NCI-H1105 (cell line): ENCODE measurements at places on chromosomes 12 and 14.

- no peak for DNase-seq
Measured at GRCh38 chr14:23538785-23539184, 12.8 kb downstream of the ZFHX2 start.

GRCh38 chr14:64860039-64860438 is 19.7 kb downstream of the SPTB start:
- DNase-seq = no peak

DNA sequence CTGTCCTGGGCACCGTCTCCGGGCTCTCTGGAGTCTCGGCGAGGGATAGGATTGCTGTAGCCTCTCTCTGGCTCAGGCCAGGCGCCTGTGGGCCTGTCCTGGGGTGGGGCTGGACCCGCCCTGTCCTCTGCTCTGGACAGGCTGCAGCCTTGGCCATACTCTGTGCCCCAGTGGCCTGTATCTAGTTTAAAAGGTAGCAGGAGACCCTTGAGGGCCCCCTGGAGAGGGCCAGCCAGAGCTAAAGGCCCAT is 1.8 kb downstream of the KIF26A start:
- no peak for DNase-seq

DNA sequence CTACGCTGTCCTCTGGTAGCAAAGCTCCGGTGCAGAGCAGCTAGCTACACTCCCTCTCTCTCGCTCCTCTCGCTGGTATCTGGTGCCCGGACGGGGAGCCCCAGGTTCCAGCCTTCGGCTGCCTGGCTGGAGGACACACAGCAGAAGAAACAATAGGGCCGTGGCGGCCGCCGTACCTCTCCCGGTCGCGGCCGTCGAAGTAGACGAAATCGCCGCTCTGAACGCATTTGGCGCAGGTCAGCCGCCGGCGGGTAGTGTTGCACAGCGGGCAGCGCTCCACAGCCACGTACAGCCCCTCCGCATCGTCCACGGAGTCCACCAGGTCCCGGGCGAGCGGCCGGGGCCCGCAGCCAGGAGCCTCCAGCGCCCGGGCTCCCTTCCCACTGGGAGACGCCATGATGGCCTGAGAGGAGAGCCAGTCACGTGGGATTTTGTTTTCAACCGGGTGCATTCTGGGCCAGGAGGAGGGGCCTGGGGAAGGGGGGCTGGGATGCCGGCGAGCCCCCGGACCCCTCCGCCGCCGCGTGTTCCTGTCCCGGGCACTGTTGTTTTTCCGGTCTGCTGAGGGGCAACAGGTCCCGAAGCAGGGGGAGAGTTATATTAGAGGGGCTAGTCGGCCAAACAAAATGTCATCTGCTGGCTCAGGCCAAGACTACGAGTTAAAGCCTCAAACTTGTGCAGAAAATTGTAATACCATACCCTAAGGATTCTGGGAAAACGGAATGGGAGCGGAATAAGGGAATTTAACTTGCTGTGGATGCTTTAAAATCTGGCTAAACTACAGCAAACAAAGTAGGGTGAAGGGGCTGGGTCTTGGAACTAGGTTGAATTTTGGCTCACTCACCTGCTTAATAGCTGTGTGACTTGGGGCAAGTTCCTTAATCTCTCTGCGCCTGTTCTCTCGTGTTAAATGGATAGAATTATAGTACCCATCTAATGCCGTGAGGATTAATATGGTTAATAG is at the start of gene ATG14:
Gene ATG14 (minus strand): TSS at position 405 of the 964 bp plus-strand sequence. CDS start 8 bp downstream, at position 397.
- peak; percentile 90 for DNase-seq

DNA sequence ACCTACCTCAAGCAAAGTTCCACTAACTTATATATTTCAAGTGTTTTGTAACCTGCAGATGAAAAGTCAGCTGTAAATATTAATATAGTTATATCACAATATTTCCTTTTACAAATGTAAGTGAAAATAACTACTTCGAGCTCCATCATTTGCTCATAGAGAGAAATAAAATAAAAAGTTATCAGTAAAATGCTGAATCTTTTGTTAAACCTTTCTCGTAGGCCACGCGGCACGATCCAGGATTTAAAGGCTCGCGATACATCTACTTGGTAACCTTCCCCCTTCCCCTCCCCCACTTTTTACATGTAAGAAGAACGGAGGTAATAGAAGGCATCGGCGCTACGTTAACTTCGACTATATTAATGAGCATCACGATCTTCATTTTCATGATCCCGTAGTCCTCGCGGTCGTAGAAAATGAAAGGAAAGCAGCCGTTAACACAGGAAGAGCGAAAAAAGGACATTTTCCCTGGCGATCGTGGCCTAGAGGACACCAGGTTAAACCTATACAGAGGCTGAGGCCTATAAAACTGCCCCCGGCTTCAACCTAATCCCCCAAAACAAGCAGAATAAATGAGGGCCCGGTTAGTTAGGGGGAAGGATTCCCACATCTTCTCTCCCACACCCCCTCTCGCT is 508 bp downstream of the HNRNPC start:
- DNase-seq = peak; percentile 36

- no peak for DNase-seq
Measured at GRCh38 chr14:97120611-97121031, 323.4 kb downstream of the VRK1 start.

DNA sequence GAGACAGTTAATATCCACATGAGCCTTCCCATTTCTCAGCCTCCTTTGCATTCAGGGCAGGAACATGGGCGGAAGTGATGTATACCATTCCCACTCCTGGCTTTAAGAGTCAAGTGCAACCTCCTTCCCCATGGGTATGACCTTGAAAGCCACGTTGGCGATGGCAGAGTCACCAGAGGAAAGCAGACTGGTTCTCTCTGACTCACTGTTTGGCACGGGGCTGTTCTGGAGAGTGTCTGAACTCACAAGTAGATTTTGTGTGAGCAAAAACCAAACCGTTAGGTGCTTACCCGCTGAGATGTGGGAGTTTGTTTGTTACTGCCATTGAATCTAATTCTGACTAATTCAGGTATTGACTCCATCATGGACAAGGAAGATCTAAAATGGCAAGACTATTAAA is 36.7 kb upstream of the PZP start:
- no peak for DNase-seq

GRCh38 chr12:5088586-5089264 is 45.0 kb downstream of the KCNA5 start:
- no peak for DNase-seq

DNA sequence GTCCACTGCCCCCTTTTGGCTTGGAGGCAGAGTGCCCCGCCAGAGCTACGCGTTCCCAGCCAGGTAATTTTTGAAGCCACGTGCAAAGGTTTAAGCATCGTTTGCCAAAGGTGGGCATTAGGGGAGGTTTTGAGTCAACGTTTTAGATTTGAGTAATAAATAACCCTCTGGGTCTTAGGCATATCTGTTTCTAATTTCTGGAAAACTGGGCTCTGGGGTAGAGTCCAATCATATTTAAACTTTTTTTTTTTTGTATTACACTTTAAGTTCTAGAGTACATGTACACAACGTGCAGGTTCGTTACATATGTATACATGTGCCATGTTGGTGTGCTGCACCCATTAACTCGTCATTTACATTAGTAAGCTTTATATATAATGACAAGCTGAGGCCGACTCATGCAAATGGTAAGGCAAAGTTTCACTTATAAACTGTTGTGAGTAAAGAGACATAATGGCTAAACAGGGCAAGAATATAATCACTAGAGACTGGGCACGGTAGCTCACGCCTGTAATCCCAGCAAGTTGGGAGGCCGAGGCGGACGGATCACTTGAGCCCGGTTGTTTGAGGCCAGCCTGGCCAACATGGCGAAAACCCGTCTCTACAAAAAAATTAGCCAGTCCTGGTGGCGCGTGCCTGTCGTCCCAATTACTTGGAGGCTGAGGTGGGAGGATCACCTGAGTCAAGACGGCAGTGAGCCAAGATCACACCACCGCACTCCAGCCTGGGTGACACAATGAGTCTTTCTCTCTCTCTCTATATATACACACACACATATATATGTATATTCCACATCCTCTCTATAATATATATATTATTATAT is 491 bp upstream of the NR2C1 start:
- DNase-seq = no peak

GRCh38 chr12:128844031-128844635 is 9.1 kb upstream of the GLT1D1 start:
- no peak for DNase-seq

GRCh38 chr12:128671528-128672042 is 152.2 kb downstream of the SLC15A4 start:
- DNase-seq = no peak

GRCh38 chr14:96390965-96391292 is 999 bp upstream of the AK7 start:
- DNase-seq = no peak

GRCh38 chr14:100149851-100150611 is 9.4 kb downstream of the DEGS2 start:
- peak; percentile 57 for DNase-seq

DNA sequence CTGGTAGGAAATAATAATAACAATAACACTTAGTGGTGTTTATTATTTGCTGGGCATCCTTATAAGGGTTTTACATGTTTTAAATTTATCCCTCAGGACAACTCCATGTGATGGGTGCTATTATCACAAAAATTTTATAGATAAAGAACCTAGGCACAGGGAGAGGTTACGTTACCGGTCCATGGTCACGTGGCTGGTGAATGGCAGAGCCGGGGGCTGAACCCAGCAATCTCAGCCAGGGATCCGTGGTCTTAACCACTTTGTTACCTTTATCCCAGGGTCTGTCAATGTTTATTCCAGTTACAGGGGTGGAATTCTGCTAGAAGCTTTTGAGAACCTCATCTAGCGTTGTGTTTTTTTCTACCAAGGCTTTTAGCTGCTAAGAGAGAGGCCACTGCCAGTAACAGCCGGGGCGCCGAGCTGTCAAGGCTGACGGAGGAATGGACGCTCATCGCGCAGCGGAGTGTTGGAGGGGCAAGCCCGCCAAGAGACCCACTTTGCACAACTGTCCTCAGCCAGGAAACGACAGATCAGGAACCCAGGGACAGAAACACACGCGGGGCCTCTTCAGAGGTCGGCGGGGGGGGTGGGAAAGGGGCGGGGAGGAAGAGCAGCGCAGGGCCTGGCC is 418 bp downstream of the AMN1 start:
- DNase-seq = no peak

DNA sequence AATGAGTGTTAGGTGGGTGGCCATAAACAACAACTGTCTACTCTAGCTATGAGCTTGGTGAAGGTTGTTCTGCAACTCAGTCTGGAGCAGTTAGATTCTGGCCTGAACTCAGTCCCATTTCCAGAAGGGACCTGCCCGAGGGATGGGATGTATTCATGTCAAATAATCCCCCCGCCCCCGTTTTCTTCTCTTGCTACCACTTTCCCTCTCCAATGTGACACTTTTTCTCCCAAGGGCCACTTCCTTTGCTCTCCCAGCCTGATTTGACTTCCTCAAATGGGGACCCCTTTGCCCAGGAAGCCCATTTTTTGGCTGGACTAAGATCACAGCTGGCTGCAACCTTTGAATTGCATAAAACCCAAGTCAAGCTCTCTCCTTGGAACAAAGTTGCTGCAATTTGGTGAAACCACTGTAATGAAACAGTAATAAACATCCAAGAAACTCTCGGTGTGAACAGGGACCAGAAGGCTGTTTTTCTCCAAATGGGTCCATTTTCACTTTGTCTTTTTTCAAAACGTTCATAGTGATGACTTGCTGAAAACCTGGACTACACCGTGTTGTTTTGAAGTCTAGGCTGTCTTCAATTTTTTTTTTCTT is 137.2 kb upstream of the GSC start:
- no peak for DNase-seq

GRCh38 chr12:24919346-24920001 is 29.4 kb downstream of the BCAT1 start:
- no peak for DNase-seq
